ENCODE measurements at places on chromosomes 5 and 9. TPM values are rescaled to one million over a fixed set of nuclear protein-coding genes. Genes with fewer than 3 reads are reported as not detected.

The SH3RF2 gene
- not detected for total RNA-seq

The RASEF gene
- not detected for total RNA-seq

The SLC28A3 gene
- not detected for total RNA-seq

The LRRC70 gene
- 13.0 TPM for total RNA-seq

The C9orf153 gene
- 1.7 TPM for total RNA-seq

The HRH2 gene
- 12.9 TPM for total RNA-seq

The PLPPR1 gene
- not detected for total RNA-seq

The SKP2 gene
- total RNA-seq = 11.9 TPM

The SLU7 gene
- total RNA-seq = 71.8 TPM

The INSL4 gene
- total RNA-seq = not detected

The MTX3 gene
- total RNA-seq = 12.9 TPM

The MCCC2 gene
- total RNA-seq = 34.3 TPM

The HTR1A gene
- not detected for total RNA-seq

The SLC36A2 gene
- total RNA-seq = not detected

The MELK gene
- total RNA-seq = 0.88 TPM

The SLC6A18 gene
- total RNA-seq = not detected

The PHF24 gene
- not detected for total RNA-seq

The FOXI1 gene
- not detected for total RNA-seq

Measured in naive thymus-derived CD4-positive, alpha-beta T cell (primary cell).